CD4-positive, alpha-beta T cell treated with Interferon alpha-2 for 1 hour (primary cell): ENCODE measurements at places on chromosomes 7 and 10.

- DNase-seq = no peak
These were observed 64.0 kb downstream of the MTPAP start for GRCh38 chr10:30284865-30285594.

GRCh38 chr7:90706072-90706716 lies 110.1 kb downstream of the CDK14 start:
- DNase-seq = no peak

- DNase-seq = no peak
These were observed 11.6 kb upstream of the FOXP2 start for GRCh38 chr7:114402876-114403635.

GRCh38 chr7:86407291-86407690 lies 236.4 kb upstream of the GRM3 start:
- DNase-seq = no peak

GRCh38 chr10:102714621-102715455 lies at the start of gene SFXN2:
Gene SFXN2 (plus strand): TSS chr10:102714636. CDS start chr10:102726637, 12,001 bp downstream.
- no peak for DNase-seq

DNA sequence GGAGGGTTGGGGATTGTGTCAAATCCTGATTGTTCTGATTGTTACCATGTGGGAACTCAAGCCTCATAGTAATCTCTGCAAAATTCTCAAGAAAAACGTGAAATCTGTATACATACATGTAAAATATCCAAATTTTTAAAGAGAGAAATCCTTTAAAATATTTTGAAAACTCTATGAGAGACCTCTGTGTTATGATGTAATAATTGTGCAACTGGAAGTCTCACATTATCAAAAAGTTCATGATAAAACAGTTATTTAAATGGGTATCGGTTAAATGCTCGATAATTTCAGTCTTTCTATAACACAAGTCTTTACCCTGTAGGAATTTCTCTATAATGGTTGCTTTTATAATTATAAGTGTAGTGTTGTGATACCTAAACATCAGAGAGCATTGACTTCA lies 95.5 kb downstream of the TMEM26 start:
- no peak for DNase-seq
